Activated naive CD4-positive, alpha-beta T cell treated with anti-CD3 and anti-CD28 coated beads, Interleukin-2, amount 50 U/mL, for 72 hours (primary cell): ENCODE measurements at places on chromosomes 5 and 9.

DNA sequence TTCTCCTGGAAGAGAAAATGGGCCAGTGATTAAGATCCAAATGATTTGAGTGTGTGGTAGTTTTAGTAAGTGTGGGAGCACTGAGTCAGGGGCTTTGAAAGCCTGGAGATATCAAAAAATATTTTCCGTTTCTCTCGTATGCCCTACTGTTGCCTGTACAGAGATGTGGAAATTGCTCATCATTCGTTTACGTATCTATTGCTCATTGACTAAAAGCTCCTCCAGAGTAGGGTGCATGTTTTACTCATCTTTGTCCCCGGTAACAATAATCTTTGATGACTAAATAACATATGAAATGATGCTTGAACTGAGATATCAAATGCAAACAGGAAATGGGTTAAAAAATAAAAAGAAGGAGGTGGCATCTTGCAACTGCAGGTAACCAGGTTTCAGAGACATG, 114.2 kb upstream of the FST start:
- no peak for DNase-seq

DNA sequence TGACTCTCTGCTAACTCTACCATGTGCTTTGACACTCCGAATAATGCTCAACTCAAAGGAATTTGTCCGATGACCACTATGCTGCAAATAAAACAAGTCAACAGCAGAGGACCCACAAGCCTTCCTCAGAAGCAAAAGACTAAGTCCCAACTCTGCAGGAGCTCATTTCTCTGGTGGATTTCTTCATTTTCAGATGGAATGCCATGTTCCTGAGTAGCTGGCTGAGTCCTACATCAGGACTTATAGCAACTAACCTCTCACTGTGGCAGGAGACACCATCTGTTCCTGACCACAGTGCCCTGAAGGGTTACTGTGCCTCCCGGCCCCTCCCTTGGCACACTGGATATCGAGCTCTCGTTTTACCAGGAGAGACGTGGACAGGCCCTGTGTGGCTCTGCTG, 20.8 kb downstream of the LHFPL2 start:
- DNase-seq = no peak

DNA sequence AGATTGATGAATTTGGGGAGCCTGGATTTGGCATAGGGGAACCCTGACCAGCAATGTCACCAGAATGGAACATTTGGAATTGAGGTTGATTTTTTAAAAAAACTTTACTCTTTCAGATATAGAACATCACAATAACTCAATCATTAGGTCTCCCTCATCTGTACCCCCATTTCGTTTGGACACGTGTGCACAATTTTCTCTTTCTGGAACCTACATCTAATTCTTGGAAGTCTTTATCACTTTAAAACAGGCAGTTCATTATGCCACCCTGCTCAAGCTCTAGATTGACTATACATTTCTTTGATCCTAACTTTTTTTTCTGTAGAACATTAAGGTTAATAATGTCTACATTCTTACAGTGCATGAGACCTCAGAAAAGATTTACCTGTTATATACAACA, 3.7 kb upstream of the SSBP2 start:
- DNase-seq = no peak

DNA sequence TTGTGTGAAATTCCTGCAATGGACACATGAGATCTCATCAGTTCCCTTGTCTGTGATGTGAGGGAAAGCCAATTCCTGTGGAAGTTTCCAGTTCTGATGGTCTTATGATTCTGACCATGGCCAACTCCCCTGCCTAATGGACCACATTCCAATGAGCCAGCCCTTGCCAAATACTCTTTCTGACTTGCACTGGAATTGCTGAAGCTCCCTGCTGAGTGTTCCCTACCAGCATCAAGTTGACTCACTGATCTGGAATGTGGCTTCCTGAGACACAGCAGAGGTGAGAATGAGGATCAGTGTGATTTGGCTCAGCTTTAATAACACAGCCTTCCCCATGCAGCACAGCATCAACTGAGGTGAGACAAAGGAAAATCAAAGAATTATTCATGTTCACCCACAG, 427.8 kb downstream of the KDM4C start:
- no peak for DNase-seq

- no peak for DNase-seq
Observed at GRCh38 chr9:76085596-76085995, 195.1 kb downstream of the PCSK5 start.

DNA sequence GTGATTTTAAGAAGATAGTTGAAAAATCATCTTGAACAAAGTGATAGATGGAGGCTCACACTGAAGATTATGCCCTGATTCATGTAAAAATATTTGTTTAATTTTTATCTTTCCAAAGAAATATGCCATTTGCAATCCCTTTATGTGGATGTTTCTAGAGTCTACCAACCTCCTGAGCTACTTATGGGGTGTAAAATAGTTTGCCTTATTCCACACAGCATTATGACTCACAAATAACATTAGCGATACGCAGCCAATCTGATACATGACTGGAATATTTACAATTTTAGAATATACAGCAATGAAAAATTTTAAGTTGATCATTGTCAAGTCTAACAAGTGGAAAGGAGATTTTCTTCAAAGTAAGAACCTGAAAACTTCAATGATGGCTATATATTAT, 327.5 kb downstream of the EDIL3 start:
- DNase-seq = no peak

- DNase-seq = peak; percentile 6
Observed at GRCh38 chr9:97554566-97555075, 53.2 kb downstream of the TMOD1 start.

DNA sequence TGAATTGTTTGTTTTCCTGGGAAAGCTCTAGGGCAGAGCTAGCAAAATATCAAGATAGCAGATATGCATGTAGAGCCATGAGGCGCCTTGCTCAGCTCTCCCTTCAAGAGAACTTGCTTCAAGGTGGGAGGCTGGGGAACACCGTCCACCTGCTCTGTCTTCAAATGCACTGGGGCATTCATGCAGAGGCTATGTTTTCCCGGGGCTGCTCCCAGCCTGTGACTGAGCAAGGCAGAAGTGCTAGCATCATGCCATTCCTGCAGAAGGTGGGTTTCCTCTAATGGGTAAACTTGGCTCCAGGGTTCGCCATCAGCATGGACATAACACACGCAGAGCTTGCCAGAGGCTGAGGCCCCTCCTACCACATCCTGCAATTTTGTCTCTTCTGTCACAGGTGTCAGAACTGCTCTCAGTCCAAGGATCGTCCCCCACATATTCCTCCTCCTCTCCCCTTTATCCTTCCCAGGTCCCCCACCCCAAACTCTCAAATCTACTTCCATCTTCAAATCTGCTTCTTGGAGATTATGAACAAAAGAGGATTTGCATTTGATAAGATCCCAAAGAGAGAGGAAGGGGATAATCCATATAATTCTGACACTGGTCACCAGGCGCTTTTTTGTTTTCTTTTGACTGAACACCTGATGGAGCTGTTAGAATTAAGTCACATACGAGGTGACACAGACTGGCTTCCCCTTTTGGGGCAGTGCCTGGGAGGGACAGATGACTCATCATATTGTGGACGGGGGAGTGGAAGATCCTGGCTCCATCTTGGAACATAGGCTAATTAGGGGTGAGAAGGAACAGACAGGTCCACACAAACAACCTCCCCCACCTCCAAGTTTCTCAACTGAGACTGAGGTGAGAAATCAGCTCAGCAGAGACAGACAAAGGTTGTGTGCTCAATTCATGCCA, 85.0 kb upstream of the TAF11L2 start:
- DNase-seq = no peak

GRCh38 chr9:99509900-99510535, 287.9 kb downstream of the SEC61B start:
- no peak for DNase-seq

- no peak for DNase-seq
Observed at GRCh38 chr5:124630767-124631704, 115.4 kb downstream of the ZNF608 start.

DNA sequence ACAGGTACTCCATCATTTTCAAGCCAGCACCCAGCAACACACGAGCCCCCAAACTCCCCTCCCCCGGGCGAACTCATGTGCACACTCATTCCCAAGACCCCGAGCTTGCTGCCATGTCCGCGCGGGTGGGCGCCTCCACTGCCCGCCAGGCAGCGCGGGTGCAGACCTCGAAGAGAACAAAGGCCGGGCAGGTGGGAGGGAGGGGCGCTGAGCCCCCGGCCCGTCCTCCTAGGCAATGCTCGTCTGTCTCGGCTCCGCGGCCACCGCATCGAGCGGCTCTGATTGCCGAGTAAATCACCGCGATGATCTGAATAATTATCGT, 47.1 kb upstream of the PSD2 start:
- no peak for DNase-seq

DNA sequence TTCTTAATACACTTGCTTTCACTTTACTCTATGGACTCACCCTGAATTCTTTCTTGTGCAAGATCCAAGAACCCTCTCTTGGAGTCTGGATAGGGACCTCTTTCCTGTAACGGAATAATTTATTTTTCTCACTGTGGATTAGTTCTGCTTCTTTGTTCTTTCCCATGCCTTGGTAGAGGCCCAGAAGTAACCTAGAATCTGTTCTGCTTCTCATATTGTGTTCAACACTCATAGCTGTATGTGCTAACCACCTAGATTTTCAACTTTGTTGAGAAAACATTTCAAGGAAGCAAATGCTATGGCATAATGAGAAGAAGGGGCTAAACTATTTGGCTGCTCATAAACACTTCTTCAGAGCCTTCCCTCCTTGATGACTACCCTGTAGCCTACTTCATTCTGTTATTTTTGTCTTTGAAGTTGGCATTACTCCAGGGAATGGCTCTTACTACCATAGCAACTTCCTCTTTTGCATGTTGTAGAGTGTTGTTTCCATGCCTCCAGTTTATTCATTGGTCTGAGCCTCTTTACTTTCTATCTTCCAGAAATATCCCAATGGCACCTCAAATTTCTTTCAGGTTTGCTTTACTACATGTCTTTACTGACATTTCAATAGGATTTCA, 74.3 kb downstream of the KIAA0825 start:
- no peak for DNase-seq

DNA sequence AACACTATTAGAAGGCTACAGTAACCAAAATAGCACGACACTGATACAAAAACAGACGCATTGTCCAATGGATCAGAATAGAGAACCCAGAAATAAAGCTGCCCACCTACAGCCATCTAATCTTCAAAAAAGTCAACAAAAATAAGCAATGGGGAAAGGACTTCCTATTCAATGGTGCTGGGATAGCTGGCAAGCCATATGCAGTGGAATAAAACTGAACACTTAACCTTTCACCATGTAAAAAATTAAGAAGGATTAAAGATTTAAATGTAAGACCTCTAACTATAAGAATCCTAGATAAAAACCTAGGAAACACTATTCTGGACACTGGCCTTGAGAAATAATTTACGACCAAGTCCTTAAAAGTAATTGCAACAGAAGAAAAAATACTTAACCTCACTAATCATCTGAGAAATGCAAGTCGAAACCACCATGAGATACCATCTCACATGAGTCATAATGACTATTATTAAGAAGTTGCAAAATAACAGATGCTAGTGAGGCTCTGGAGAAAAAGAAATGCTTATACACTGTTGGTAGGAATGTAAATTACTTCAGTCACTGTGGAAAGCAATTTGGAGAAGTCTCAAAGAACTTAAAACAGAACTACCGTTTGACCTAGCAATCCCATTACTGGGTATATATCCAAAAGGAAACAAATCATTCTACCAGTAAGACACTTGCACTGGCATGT, 203.3 kb upstream of the CDH9 start:
- DNase-seq = no peak

GRCh38 chr5:153630546-153630945, 140.1 kb downstream of the GRIA1 start:
- no peak for DNase-seq

GRCh38 chr9:134396825-134397224, 70.6 kb downstream of the RXRA start:
- no peak for DNase-seq

- no peak for DNase-seq
Observed at GRCh38 chr9:26913138-26913668, 20.6 kb upstream of the CAAP1 start.

GRCh38 chr9:122961139-122961538, 20.3 kb downstream of the RABGAP1 start:
- no peak for DNase-seq

GRCh38 chr5:36029914-36030313, 36.8 kb downstream of the UGT3A2 start:
- no peak for DNase-seq

DNA sequence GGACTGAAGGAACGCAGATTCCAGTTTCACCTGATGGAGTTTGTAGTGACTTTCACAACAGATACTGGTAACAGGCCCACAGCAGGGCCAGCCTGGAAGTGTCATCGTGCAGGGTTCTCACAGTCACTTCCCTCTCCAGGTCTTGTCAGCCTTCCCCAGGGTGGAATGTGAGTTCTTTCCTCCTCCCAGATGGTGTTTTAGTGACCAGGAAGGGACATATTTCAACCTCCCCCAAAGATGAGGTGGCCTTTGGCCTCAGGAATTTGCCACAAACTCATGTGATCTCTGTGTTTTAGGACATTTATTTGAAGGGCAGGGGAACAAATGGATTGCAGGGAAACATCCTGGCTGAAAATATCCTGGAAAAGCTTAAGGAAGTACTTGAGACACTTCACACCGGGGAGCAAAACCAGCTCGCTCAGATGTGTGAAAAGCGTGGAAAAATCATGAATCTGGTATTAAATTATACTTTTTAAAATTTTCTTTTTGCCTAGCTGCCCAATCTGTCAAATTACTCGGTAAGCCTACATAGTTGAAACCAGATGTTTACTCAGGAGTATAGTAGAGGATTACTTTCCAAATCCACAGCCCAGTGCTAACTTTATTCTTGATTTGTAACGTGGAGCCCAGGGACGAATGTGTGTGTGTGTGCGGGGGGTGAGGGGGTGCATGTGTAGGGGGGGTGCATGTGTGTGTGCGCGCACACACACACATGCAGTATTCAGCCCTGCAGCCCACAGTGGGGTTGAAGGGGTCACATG, 66.8 kb downstream of the PTPDC1 start:
- DNase-seq = no peak

- DNase-seq = peak; percentile 82
Observed at GRCh38 chr5:150412319-150413175, at the start of gene CD74. TSS of gene CD74 (minus strand) at chr5:150412910. CDS start at chr5:150412749, 161 bp downstream.

DNA sequence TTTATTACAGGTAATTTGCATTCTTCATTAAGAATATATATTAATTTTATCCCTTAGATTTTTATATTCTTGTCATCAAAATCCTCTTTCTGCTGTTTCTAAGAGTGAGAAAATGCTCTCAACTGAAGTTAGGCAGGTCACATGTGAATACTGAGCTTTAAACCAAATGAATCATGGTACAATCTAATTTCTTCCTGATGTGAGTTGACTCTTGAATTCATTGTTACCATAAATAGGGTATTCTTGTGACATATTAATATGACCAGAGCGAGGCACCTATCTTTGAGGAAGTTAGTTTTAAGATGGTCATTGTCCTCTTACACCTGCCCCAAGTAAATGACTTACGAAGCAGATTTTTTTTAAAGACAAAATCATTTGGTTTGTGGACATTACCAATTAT, 17.4 kb downstream of the C9orf85 start:
- no peak for DNase-seq

GRCh38 chr5:36876965-36877666, 547 bp downstream of the NIPBL start:
- DNase-seq = peak; percentile 72
